Mesenchymal stem cell (in vitro differentiated cells and primary cell): ENCODE measurements at places on chromosomes 6 and 20.

DNA sequence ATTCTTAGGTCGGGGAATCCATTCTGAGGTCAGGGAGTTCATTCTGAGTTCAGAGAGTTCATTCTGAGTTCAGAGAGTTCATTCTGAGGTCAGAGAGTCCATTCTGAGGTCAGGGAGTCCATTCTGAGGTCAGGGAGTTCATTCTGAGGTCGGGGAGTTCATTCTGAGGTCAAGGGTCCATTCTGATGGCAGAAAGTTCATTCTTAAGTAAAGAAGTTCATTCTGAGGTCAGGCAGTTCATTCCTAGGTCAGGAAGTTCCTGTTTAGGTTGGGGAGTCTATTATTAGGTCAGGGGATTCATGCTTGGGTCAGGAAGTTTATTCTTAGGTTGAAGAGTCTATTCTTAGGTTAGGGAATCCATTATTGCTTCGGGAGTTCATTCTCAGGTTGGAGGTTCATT, 16.5 kb upstream of the NXT1 start:
- DNase-seq: no peak

DNA sequence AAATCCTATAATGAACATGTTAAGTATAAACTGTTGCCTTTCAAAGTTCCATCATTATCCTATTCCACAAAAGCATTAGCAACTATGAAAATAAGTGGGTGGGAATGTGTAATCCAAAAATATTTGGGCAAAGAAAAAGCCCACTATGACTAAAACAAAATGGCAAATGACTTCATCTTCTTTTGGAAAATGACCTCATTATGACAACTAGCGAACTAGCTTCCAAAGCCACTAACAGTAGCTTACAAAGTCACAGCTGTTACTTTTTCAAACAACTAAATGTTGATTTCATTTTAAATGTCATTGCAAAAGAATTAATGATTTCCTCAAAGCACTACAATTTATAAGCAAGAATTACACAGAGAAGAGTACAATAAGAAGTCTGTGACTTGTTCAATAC, 49.8 kb upstream of the RUNX2 start:
- no peak for DNase-seq

DNA sequence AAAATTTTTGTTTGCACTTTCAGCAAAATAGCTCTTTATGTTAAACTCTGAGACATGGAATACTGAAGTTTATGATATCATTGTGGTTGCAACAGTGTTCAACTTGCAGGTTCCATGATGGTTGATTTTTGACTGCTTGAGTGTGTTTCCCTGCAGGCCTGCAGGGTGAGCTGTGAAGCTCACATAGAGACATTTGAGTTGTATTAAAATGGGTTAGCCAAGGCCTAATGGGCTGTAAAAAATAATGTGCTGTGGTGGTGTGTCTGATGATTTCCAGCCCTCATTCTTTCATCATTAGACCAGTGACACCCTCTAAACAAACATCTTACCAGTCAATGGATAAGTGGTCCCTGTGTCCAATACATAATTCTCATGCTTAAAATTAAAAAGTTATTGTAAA, 321.4 kb downstream of the FARS2 start:
- DNase-seq: peak; percentile 16

DNA sequence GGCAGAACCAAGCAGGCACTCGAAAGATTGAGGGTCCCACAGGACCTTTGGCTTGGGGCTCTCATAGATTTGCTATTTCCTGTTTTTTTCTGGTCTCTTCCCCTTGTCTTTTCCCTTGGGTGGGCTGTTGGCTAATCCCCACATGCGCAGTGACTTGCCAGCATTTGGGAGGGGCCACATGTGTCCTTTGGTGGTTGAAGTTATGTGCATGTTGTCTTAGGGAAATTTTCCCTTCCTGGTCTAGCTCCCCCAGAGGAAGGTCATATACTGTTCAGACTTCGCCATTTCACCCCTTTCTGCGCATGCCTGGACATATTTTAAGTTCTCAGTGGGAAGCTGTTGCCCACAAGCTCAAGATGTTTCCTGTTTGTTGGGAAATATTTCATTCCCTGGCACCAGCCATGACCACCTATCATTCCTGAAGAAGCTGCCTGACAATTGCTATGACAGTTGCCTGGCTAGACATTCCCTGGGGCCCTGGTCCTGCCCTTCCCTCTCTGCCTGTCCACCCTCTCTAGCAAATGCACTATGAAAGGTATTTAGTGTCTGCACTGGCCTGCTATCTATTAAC, 156.2 kb upstream of the THBS2 start:
- DNase-seq: no peak

GRCh38 chr6:82040405-82041221, 206.9 kb downstream of the IBTK start:
- peak; percentile 66 for DNase-seq

GRCh38 chr6:47062346-47062745, 20.2 kb upstream of the ADGRF1 start:
- DNase-seq: no peak

DNA sequence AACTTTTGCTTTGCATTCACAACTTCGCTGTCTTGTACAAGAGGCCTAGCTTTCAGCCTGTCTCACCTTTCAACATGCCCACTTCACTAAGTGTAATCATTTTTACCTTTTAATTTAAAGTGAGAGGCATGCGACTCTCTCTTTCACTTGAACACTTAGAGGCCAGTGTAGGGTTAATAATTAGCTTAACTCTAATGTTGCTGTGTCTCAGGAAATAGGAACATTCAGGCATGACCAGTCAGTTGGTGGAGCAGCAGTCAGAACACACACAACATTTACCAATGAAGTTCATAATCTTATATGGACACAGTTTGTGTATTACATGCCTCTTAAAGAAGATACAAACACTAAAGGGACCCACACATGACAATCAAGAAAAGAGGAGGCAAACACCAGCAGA, 47.6 kb downstream of the HTR1B start:
- DNase-seq: no peak

- DNase-seq: no peak
Measured at GRCh38 chr6:167651318-167652041, 175.2 kb upstream of the AFDN start.

GRCh38 chr20:60001108-60001507, 42.9 kb downstream of the CDH26 start:
- no peak for DNase-seq

- DNase-seq: no peak
Measured at GRCh38 chr20:53652859-53653517, 59.3 kb upstream of the ZNF217 start.

GRCh38 chr6:51474022-51474975, 613.1 kb downstream of the PKHD1 start:
- DNase-seq: no peak

- DNase-seq: peak; percentile 32
Measured at GRCh38 chr20:12927489-12927888, 81.3 kb upstream of the SPTLC3 start.

DNA sequence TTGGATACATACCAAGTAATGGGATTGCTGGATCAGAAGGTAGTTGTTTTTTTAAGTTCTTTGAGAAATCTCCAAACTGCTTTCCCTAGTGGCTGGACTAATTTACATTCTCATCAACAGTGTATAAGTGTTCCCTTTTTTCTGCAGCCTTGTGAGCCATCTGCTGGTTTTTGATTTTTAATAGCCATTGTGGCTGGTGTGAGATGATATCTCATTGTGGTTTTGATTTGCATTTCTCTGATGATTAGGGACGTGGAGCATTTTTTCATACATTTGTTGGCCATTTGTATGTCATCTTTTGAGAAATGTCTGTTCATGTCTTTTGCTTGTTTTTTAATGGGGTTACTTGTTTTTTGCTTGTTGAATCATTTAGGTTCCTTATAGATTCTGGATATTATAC, 34.8 kb downstream of the TOP1 start:
- no peak for DNase-seq

DNA sequence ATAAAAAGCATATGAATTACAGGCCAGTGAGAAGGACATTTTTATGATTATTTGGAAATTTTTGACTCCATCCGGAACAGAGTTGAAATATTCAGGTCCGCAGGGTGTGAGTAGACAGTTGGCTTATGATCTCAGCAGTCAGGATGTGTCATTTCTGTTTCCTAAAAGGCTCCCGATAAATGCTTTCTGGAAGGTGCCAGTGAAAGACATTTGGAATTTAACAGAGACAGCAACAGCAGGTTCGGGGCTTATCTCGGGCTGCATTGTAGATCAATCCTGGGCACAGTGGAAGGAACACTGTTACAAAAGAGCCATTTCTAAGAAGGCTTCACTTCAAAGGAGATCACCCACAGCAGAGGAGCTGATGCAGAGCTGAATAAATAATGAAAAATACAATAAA, 934.4 kb downstream of the KIF16B start:
- no peak for DNase-seq

DNA sequence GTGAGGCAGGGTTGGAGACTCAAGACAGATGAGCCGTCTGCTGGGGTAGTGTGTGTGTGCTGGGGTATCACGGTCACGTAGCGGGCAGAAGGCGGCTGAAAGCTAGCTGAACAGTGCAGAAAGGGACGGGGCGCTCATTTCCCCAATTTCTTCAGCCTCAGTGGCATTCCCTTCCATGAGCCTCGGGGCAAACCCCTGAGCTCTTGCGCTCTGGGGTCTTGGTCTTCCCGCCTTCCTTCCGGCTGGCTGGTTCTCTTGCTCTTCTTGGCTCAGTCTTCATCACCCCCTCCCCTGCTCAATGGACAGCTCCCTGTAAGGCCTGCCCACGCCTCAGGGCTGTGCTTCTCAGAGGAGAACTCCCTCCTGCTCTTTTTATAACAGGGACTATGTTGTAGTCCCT, 15.5 kb upstream of the TMEM181 start:
- no peak for DNase-seq

DNA sequence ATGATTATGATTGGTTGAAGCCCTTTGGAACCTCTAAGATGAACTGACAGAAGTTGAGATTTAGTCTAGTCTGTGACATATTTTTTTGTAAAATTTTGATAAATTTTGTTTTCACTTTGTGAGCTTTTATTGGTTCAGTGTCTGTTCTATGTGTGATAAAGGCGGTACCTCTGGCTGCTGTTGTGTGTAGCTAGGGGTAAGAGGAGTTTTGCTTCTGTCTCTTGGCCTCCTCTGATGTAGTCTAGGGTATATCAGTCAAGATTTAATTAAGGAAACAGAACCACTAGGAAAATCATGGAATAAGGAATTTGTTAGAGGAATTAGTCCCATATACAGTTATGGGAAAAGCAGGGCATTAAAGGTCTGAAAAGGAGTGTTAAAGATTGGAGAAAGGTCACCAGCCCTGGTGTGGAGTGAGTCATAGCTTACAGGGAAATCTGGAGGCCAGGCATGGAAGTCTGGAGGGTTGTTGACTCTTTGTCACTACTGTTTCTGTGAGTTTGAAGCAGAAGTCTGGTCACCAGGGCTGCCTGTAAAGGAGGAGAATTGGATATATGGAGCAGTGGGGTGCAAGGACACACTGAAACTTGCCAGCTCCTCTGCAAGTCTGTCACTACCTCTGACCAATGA, 28.5 kb downstream of the CDC5L start:
- DNase-seq: peak; percentile 68

- no peak for DNase-seq
Measured at GRCh38 chr6:104640150-104640700, 219.5 kb downstream of the HACE1 start.

GRCh38 chr6:99026135-99026534, 78.4 kb upstream of the FBXL4 start:
- no peak for DNase-seq

- peak; percentile 66 for DNase-seq
Measured at GRCh38 chr6:135281227-135281626, 100.1 kb downstream of the MYB start.

DNA sequence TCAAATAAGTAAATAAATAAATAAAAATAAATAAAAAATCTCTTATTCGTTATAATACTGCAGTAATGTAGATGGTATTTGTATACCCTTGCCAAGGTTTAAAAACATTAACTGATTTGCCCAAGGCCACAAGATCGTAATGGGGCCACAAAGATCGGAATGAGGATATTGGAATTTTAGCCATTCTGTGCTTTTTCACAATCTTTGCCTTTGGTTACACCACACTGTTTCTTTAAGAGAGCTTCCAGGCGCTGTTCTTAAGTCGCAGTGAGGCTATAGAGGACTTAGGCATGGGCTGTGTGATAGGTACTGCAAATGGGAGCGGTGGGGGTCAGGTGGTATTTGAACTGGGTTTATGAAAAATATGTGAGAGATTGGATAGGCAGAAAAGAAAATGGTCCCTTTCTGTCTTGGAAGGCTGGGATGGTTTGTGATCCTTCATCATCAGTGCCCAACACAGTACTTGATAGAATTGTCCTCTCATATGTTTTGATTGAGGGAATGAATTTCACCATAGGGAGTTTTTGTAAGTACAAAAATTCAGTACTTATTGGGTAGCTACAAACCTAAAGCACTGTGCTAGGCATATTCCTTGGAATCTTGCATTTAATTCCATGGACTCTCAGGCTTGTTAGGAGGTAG, 1.4 kb downstream of the NUS1 start:
- DNase-seq: peak; percentile 30

DNA sequence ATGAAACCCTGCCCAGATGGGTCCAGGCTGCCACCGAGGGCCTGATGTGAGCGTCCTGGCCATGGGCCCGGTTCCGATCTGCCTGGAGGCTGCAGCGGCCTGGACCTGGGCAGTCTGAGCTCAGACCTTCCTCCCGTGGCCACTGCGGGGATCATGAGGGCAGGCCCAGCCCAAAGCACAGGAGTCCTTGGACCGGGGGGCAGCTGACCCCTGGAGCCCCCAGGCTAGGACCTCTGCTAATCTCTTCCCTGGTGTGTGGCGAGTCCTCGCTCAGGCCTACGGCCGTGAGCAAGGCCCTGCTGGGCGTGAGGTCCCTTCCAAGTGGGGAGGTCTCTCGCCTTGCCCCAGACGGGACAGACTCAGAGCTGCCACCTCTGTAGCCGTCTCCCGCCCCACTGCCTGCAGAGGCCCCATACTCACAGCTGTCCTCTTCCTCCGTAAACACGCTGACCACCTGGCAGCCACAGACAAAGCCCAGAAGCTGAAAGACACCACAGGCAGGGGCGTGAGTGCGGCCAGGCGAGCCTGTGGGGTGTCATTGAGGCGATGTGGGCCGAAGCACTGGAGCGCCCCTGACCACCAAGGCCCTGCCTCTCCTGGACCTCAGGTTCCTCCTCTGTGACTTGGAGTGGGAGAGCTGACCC, 8.0 kb downstream of the BIRC7 start:
- DNase-seq: no peak

DNA sequence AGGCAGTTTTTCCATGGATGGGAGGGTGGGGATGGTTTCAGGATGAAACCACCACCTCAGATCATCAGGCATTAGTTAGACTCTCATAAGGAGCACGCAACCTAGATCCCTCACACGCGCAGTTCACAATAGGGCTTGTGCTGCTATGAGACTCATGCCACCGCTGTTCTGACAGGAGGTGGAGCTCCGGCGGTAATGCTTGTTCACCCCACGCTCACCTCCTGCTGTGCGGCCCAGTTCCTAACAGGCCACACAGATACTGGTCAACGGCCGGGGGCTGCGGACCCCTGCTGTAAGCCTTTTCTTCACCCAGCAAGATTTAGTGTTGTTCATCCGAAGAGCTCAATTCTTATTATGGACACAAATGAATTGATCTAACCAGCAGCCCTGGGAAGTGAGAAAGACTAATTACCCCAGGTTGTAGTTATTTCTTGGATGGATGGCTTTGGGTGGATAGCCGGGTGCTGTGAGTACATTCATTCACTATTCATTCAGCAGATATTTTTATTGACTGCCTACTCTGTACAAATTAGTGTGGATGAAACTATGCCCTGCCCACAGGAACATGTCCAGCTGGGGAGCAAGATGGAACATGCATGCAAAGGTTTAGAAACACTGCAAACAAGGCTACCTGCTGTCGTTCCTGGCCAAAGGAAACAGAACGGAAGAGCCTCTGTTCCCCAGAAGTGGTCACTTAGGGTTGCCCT, 57.2 kb downstream of the RIOK1 start:
- no peak for DNase-seq

- peak; percentile 80 for DNase-seq
Measured at GRCh38 chr6:41371461-41371991, 36.1 kb downstream of the NCR2 start.
